ENCODE measurements at places on chromosomes 13 and 19. TPM values are rescaled to one million over a fixed set of nuclear protein-coding genes. Genes with fewer than 3 reads are reported as not detected.

- DNase-seq = no peak
Observed at GRCh38 chr19:7681340-7682174, 924 bp downstream of the TRAPPC5 start.

- DNase-seq = no peak
Observed at GRCh38 chr13:95411428-95412040, 110.3 kb upstream of the ABCC4 start.

GRCh38 chr19:55686311-55687050 lies 11.5 kb downstream of the EPN1 start:
- DNase-seq = no peak

GRCh38 chr13:44169018-44169911 lies 204.4 kb upstream of the SERP2 start:
- no peak for DNase-seq

ICAM1 gene
- polyA plus RNA-seq = 5.8 TPM

- peak; percentile 81 for DNase-seq
Observed at GRCh38 chr13:36999054-36999714, at the start of gene ALG5. TSS of gene ALG5 (minus strand) at chr13:36999340. CDS start at chr13:36999300, 40 bp downstream.

DNA sequence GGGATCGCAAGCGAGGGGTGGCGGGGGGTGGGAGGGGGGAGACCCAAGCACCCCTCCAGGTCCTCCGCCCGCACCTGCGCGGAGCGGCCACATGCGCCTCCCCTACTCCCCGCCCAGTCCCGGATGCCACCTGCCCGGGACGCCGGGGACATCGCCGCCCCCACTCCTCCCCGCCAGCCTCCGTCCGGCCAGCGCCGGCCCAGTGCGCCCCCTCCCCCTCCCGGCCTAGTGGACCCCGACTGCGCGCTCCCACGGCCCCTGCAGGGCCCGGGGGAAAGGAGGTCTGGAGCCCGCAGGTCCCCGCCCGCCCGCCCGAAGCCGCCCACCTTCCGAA lies 263 bp downstream of the RHPN2 start:
- no peak for DNase-seq

LILRB4 gene
- polyA plus RNA-seq = 0.67 TPM

DNA sequence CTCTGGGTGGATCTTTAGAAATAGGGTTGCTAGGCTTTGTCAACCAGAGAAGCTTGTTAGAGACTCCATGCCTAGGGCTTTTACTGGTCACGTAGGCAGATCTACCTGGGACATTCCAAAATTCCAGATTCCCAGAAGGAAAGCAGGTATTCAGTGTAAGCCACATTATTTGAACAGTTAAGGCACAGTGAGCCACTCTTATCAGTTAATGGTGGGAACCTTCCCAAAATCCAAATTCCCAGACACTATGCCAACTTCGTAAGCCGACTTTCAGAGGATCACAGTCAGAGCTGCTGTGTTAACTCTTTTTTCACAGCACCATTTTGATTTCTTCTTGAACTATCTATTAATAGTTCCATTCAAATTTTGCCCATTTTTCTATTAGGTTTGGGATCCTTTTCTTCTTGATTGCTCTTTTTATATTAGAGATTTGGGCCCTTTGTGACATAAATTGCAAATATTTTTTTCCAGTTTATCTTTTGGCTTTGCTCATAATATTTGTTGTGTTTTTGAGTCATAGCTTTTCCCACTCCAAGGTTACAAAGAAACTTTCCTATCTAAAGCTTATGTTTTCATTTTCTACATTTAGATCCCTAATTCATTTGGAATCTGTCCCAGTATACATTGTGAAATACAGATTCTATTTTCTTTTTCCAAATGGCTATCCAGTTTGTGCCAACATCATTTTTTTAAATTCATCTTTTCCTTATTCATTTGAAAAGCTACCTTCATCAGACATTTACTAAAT lies 77.3 kb downstream of the DHRS12 start:
- no peak for DNase-seq

DNA sequence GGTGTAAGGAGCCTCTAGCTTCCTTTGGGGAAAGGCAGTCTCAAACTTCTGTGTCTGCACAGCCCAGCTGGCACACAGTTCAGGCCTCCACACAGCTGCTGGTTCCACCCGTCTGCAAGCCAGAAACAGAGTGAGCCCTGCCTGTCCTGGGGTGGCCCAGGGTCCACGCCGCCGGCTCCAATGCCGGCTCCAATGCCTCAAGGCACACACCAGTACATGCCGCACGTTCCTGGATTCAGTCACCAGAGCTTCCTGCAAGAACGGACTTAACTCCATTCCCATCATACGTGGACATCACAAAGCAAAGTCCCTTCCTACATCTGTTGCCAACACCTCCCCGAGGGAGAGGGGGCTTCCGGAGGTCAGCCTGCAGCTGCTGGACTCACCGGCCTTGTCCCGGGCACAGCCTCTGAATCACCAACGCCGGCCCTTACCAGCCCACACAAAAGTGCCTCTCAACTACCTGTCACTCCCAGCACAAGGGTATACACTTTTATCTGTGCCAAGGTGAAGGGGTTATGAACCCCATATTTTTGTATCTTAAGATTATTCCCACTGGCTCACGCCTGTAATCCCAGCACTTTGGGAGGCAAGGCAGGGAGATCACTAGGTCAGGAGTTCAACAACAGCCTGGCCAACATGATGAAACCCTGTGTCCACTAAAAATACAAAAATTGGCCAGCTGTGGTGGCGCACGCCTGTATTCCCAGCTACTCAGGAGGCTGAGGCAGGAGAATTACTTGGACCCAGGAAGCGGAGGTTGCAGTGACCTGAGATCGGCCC lies 8.5 kb downstream of the SH3GL1 start:
- no peak for DNase-seq

GRCh38 chr19:40623403-40624251 lies 22.5 kb downstream of the LTBP4 start:
- DNase-seq = no peak

DNA sequence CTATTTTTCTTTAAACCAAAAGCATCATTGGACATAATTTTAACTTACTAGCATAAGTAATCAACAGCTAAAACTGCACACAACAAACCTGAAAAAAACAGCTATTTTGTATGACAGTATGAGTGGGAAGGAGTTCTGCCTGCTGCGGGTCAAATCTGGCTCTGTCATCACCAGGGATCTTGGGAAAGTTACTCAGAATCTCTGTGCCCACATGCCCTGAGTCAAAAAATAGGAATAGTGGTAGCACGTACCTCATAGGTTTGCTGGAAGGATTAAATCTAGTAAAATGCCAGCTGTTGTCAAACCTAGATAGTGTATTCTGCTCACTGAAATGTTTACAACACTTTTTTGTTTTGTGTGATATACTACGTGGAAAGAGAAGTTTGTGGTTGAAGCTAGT lies 1.1 kb downstream of the CLN5 start:
- no peak for DNase-seq

NCAN gene
- 0.07 TPM for polyA plus RNA-seq

DNA sequence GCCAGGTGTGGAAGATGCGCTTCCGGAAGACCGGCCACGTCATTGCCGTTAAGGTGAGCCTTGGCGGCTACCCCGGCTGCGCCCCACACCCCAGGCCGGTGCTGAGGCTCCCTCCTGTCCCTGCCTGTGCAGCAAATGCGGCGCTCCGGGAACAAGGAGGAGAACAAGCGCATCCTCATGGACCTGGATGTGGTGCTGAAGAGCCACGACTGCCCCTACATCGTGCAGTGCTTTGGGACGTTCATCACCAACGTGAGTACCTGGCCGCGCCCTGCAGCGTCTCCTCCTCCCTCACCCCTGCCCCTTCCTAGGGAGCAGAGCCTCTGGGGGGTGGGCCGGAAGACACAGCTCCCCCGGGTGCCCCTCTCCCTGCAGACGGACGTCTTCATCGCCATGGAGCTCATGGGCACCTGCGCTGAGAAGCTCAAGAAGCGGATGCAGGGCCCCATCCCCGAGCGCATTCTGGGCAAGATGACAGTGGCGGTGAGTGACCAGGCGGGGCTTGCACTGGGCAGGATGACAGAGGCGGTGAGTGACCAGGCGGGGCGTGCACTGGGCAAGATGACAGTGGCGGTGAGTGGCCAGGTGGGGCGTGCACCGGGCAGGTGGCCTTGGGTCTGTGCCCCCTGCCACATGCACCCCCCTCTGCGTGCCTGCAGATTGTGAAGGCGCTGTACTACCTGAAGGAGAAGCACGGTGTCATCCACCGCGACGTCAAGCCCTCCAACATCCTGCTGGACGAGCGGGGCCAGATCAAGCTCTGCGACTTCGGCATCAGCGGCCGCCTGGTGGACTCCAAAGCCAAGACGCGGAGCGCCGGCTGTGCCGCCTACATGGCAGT lies 4.1 kb upstream of the TGFBR3L start:
- DNase-seq = no peak

INSL3 gene
- 0.28 TPM for polyA plus RNA-seq

SBSN gene
- not detected for polyA plus RNA-seq

GRCh38 chr13:107650081-107650701 lies 565.1 kb downstream of the LIG4 start:
- DNase-seq = peak; percentile 7

PGLYRP1 gene
- 0.67 TPM for polyA plus RNA-seq

- no peak for DNase-seq
Observed at GRCh38 chr13:44416301-44416700, 42.7 kb downstream of the SERP2 start.

GRCh38 chr19:30908262-30908771 lies 440.9 kb downstream of the TSHZ3 start:
- no peak for DNase-seq

CFAP97D2 gene
- polyA plus RNA-seq = not detected

DNA sequence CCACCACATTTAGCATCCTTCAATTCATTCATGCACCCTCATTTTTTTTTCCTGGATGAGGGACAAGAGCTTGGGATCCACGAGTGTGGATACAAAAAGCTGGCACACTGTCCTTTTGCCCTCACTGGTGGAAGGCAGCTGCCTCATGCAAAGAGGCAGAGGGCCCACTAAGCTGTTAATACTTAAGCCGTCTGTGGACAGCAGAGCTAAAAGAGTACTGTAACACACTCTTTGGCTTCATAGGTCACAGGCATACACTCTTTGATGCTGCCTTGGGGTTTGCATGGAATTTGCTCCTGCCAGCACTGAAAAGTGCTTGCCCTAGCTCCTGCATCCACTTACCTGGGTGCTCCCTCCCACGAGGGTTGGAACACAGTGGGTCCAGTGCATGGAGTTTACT lies 978.4 kb upstream of the SPRY2 start:
- DNase-seq = no peak

KLK12 gene
- polyA plus RNA-seq = not detected

HS6ST3 gene
- 3.5 TPM for polyA plus RNA-seq
